ENCODE measurements at places on chromosomes 13 and 19. TPM values are rescaled to one million over a fixed set of nuclear protein-coding genes. Genes with fewer than 3 reads are reported as not detected.
A peak's percentile ranks its signal among the peaks of the same experiment; 100 is the strongest.

- DNase-seq, result no peak
- no peak overlapping the region for H3K4me3 ChIP-seq
- H3K4me1 ChIP-seq, result peaks cover 4% of the 10 kb centered on the region
- no peaks in the 10 kb centered on the region for H3K27me3 ChIP-seq
- no peak overlapping the region for H3K27ac ChIP-seq
Measured at GRCh38 chr13:39913928-39914327, 258.5 kb downstream of the COG6 start.

- H3K4me1 ChIP-seq, result peaks cover 7% of the 10 kb centered on the region
- no peaks in the 10 kb centered on the region for H3K27me3 ChIP-seq
- no peaks in the 10 kb centered on the region for H3K36me3 ChIP-seq
- H3K4me3 ChIP-seq, result no peak overlapping the region
- H3K27ac ChIP-seq, result no peak overlapping the region
Measured at GRCh38 chr19:3276341-3276799, 51.9 kb downstream of the CELF5 start.

- H3K36me3 ChIP-seq, result no peaks in the 10 kb centered on the region
- H3K27ac ChIP-seq, result no peak overlapping the region
- H3K27me3 ChIP-seq, result no peaks in the 10 kb centered on the region
- peaks cover 13% of the 10 kb centered on the region for H3K4me1 ChIP-seq
Measured at GRCh38 chr19:40567040-40567749, 9.5 kb upstream of the SHKBP1 start.

- H3K4me3 ChIP-seq, result no peak overlapping the region
- no peak overlapping the region for H3K27ac ChIP-seq
- no peaks in the 10 kb centered on the region for H3K4me1 ChIP-seq
- H3K27me3 ChIP-seq, result no peaks in the 10 kb centered on the region
- DNase-seq, result no peak
Measured at GRCh38 chr13:94829185-94829836, 117.0 kb upstream of the SOX21 start.

- H3K4me3 ChIP-seq, result peak within 1 kb of the TSS; percentile 23
- H3K4me1 ChIP-seq, result peaks cover 22% of the 10 kb centered on the region
- no peaks in the 10 kb centered on the region for H3K36me3 ChIP-seq
- H3K27me3 ChIP-seq, result no peaks in the 10 kb centered on the region
- H3K27ac ChIP-seq, result peak within 1 kb of the TSS; percentile 85
Measured at GRCh38 chr19:52897138-52897935, at the start of gene ZNF320. TSS of gene ZNF320 (minus strand) at chr19:52897635. CDS start at chr19:52890255, 7,380 bp downstream.

DNA sequence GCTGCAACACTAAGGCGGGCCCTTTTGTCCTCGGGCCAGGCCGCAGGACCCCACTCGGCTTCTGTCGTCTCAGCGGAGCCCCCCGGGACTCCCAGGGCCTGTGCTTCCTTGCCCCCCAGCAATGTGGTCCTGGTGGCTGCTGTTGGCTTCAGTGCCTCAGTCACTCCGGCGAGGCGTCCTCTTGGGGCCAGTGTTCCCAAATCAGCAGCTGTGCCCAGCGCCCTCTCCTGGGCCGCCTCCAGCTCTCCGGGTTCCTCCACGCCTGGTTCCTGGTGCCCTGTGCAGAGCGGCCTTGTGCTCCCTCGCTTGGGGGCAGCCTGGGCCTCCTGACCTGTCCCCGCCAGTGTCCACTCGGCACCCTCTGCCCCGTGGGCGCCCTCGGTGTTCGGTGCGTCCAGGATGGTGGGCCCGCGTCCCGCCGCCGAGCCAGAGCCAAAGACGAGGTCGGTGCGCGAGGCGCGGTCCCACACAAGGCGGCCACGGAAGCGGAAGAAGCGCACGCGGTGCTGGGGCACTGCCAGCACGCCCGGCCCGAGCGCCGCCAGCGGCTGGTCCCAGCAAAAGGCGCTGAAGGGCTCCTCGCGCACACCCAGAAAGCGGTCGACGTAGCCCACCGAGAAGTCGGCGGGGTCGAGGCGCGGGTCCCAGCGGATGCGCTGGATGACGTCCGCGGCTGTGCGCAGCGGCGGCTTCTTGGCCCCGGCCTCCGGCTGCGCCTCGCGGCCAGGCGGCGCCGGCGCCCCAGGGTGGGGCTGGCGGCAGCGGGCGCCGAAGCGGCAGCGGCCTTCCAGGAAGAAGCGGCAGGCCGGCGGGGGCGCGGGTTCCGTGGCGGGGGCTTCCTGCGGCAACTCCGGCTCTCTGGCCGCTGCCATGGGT is 685 bp downstream of the LENG9 start:
- H3K36me3 ChIP-seq, result peaks cover 10% of the 10 kb centered on the region
- peaks cover 87% of the 10 kb centered on the region for H3K4me1 ChIP-seq
- no peaks in the 10 kb centered on the region for H3K27me3 ChIP-seq
- H3K27ac ChIP-seq, result peak overlapping the region; percentile 97
- H3K4me3 ChIP-seq, result no peak overlapping the region
- DNase-seq, result peak; percentile 77

DNA sequence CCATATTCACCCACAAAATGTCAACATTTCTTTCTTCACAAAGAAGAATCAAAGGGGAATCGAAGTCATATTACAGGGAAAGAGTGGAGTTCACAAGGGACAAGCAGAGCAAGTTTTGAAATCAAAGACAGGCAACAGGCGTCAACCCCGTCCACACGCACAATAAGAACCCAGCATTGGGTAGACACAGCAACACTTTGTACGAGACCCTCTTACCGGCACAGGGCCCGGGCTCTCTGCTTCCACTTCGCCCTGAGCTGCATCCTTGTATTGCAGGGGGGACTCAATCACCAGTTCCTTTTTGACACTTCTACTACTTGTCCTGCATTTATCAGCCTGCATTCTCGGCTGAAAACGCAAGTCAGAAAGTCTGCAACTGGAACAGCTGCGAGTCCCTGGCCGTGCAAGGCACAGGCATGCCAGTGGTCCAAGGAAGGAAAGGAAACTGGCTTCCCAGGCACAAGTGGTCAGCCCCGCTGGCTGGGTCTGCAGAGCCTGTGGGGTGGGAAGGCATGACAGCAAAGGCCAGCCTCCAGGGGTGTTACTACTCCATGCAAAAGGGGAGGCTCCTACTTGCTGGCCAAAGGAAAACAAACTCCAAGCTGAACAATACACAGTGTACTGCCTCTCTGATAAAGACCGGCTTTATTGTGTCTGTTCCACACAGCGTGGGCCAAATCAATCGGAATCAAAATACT is at the start of gene DOCK9:
Gene DOCK9, minus strand, starts transcription at position 497 of the 698 bp plus-strand sequence. Its CDS starts 155 bp downstream, at position 342.
- H3K27ac ChIP-seq, result no peak within 1 kb of the TSS
- H3K36me3 ChIP-seq, result no peaks in the 10 kb centered on the region
- no peak within 1 kb of the TSS for H3K4me3 ChIP-seq

- no peak for DNase-seq
- H3K36me3 ChIP-seq, result no peaks in the 10 kb centered on the region
- peaks cover 20% of the 10 kb centered on the region for H3K4me1 ChIP-seq
- H3K4me3 ChIP-seq, result no peak overlapping the region
Measured at GRCh38 chr13:112951674-112952371, 17.2 kb upstream of the MCF2L start.

GRCh38 chr13:51249770-51250741 is 27.9 kb downstream of the FAM124A start:
- no peaks in the 10 kb centered on the region for H3K27me3 ChIP-seq
- H3K36me3 ChIP-seq, result no peaks in the 10 kb centered on the region
- peaks cover 29% of the 10 kb centered on the region for H3K4me1 ChIP-seq
- H3K27ac ChIP-seq, result peak overlapping the region; percentile 59
- peak; percentile 38 for DNase-seq

DNA sequence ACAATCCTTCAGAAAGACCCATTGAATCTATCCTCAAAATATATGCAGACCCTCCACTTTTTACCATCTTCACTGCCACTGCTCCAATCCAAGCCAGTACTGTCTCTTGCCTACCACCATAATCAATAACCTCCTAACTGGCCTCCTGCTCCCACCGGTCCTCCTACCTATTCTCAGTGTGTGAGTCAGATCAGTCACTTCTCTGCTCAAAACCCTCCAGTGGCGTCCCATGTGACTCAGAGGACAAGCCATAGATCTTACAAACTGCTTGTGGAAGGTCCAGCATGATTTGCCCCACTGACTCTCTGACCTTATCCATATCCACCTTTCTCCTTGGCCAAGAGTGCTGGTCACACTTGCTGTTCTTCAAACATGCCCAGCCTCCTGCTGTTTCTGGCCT is 23.4 kb upstream of the MBNL2 start:
- DNase-seq, result no peak
- H3K27me3 ChIP-seq, result no peaks in the 10 kb centered on the region
- no peak overlapping the region for H3K27ac ChIP-seq
- H3K36me3 ChIP-seq, result no peaks in the 10 kb centered on the region
- no peak overlapping the region for H3K4me3 ChIP-seq
- no peaks in the 10 kb centered on the region for H3K4me1 ChIP-seq

- H3K4me3 ChIP-seq, result no peak overlapping the region
- no peak overlapping the region for H3K27ac ChIP-seq
- DNase-seq, result no peak
- H3K27me3 ChIP-seq, result no peaks in the 10 kb centered on the region
- no peaks in the 10 kb centered on the region for H3K4me1 ChIP-seq
- H3K36me3 ChIP-seq, result no peaks in the 10 kb centered on the region
Measured at GRCh38 chr13:30850204-30850866, 55.7 kb upstream of the MEDAG start.

DNA sequence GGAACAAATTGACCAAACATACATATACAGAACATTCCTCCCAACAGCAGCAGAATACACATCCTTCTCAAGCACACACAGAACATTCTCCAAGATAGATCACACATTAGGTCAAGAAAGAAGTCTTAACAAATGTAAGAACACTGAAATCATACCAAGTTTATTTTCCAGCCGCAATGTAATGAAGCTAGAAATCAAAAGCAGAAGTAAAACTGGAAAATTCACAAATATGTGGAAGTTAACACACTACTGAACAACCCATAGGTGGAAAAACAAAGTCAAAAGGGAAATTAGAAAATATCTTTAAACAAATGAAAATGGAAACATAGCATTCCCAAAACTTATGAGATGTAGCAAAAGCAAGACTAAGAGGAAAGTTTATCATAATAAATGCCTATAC is 692.6 kb downstream of the DIAPH3 start:
- H3K27me3 ChIP-seq, result no peaks in the 10 kb centered on the region
- DNase-seq, result no peak
- no peaks in the 10 kb centered on the region for H3K4me1 ChIP-seq
- H3K4me3 ChIP-seq, result no peak overlapping the region

- H3K4me3 ChIP-seq, result no peak overlapping the region
- no peaks in the 10 kb centered on the region for H3K4me1 ChIP-seq
- no peaks in the 10 kb centered on the region for H3K27me3 ChIP-seq
- H3K36me3 ChIP-seq, result no peaks in the 10 kb centered on the region
- H3K27ac ChIP-seq, result no peak overlapping the region
Measured at GRCh38 chr13:20654156-20654555, 49.3 kb upstream of the IL17D start.

- H3K27ac ChIP-seq, result no peak overlapping the region
- DNase-seq, result no peak
- no peaks in the 10 kb centered on the region for H3K27me3 ChIP-seq
- no peak overlapping the region for H3K4me3 ChIP-seq
- peaks cover 36% of the 10 kb centered on the region for H3K4me1 ChIP-seq
- H3K36me3 ChIP-seq, result no peaks in the 10 kb centered on the region
Measured at GRCh38 chr13:106145997-106146864, 389.2 kb downstream of the EFNB2 start.

DNA sequence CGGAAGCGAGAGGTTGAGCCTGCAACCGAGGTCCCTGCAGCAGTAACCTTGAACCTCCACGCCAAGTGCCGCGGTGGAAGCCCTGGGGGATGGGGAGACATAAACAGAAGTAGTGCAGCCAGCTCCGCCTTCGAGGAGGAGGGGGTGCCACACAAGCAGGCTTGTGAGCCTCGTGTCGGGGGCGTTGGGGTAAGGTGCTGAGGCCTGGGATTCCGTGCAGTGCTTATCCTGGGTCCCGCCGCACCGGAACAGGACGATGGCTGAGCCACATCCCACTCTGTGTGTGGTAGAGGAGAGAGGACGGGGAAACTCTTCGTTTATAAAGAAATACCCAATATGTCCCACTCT is 51.0 kb downstream of the SOX1 start:
- DNase-seq, result no peak
- H3K4me1 ChIP-seq, result no peaks in the 10 kb centered on the region
- H3K36me3 ChIP-seq, result no peaks in the 10 kb centered on the region
- no peaks in the 10 kb centered on the region for H3K27me3 ChIP-seq
- H3K27ac ChIP-seq, result no peak overlapping the region

ENOX1 gene
- total RNA-seq, result 0.78 TPM

FREM2 gene
- 12.5 TPM for total RNA-seq

NAPA gene
- total RNA-seq, result 71.5 TPM

ZFP14 gene
- total RNA-seq, result 0.99 TPM

SLC1A6 gene
- not detected for total RNA-seq

PIH1D1 gene
- total RNA-seq, result 63.3 TPM

RGCC gene
- 66.3 TPM for total RNA-seq

ZNF730 gene
- total RNA-seq, result not detected

PRTN3 gene
- total RNA-seq, result not detected

KIR2DL1 gene
- total RNA-seq, result not detected

Measured in body of pancreas (tissue), 4 donors.